ENCODE measurements at places on chromosomes 3 and 15.

DNA sequence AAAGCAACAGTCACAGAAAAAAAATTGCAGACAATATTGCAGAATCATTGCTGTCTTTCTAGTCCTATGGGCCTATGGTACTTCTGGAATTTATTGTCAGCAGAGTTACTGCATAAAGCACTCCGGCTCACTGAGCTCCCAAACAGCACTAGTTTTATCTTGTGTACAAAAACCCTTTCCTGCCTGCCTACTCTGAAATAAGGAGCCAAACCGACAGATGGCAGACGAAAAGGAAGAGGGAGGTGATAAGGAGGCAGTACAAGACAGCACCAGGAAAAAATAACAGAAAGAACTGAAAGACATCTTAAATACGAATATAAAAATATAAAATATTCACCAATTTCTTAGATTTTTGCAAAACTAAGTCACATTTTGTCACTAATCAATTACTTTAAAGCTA lies 15.6 kb downstream of the HERC1 start:
- no peak for DNase-seq

GRCh38 chr3:4561661-4562060 lies 68.5 kb downstream of the ITPR1 start:
- no peak for DNase-seq

- DNase-seq: no peak
Observed at GRCh38 chr3:35071772-35072171, 567.6 kb upstream of the ARPP21 start.

- DNase-seq: no peak
Observed at GRCh38 chr3:143315766-143316165, 196.2 kb downstream of the CHST2 start.

GRCh38 chr15:57253082-57253481 lies 123.2 kb upstream of the CGNL1 start:
- DNase-seq: no peak

GRCh38 chr15:49094923-49095322 lies 48.7 kb upstream of the SECISBP2L start:
- DNase-seq: no peak

- DNase-seq: peak; percentile 60
Observed at GRCh38 chr15:47812470-47812999, 95.2 kb downstream of the SEMA6D start.

- DNase-seq: no peak
Observed at GRCh38 chr15:26872206-26872605, 5.3 kb downstream of the GABRA5 start.

DNA sequence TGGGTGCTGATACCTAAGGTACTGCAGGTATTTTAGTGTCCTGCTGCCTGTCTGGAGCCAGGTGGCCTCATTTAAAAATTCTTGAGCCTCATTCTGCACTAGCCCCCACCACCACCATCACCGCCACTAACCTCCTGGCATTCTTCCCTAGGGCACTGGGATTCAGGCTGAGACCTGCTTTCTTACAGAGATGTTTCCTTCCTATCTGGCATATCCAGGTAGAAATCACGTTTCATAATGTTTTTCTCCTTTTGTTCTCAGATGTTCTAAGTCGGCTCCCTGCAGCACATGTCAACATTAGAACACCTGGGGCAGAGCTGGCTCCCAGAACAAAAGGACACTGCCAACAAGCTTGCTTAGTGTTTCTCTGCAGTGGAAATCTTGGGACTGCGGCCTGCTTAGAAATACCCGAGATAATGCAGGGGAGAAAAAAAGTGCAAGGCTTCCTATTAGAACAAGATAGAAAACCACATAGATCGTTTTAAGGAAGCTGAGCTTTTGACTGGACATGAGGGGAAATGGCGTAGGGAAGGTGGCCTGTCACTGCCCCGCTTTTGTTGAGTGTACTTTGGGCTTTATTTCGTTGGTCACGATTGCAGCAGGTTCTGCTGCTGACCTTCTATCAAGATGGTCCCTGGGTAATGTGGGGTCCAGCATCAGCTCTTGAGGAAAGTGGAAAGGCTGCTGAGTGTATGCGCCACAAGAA lies 59.6 kb upstream of the PPARG start:
- no peak for DNase-seq

- DNase-seq: no peak
Observed at GRCh38 chr3:191649626-191650025, 188.7 kb downstream of the PYDC2 start.

DNA sequence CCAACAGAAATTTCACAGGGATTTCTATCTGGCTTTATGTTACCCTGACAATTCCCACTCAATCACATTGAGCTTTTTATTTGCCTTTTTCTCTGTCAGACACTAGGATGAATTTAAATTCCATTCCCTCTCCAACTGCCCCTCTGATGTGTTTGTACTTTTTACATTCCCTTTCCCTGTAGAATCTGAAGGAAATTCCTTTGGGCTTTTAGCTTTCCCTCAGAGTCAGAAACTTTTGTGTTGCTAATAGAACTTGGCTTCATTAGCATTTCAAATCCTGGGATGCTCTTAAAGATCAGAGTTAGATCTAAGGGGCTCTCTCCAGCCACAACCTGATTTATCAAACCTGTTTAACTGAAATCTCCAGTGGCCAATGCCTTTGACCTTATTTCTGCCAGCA lies 7.9 kb upstream of the RARB start:
- DNase-seq: no peak

- no peak for DNase-seq
Observed at GRCh38 chr15:64891561-64891960, 20.1 kb upstream of the ANKDD1A start.

DNA sequence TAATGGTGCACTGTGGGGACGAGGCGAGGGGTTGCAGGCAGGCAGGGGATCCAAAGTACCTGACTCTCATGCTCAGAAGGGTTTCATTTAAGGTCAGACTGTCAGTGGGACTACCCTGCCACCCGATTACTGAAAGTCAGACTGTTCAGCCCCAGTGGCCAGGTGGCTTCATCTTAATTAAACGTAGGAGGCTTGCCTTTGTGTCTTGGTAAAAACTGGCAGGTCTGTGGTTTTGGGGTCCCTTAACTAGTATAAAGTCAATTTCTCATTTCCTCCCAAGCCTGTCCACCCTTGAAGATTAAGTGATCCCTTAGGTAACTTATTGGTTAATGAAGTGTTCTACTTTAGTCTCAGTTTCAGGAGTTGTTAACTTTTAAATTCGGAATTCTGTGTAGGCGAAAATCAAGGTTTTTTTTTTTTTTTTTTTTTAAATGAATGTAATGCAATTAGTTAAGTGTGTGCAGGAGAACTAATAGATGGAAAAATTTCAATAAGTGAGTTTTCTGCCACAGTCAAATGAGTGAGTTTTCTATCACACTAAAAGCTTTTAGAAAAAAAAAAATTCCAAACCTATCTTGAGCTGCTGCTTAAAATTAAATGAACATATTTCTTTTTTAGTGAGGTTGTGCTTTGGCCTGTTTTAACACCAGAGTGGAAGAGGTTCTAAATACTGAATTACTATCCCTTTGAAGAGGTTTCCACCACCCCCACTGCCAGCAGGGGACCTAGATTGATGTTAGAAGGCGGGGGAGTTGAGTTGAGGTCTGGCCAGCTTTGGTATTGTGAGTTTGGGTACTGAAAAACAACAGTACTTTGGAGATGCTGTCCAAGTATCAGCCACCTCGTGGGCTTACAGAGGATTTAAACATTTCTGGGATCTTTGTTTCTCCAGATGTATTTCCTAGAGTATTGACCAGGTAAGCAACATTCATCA lies 15.2 kb downstream of the ITPR1 start:
- no peak for DNase-seq

- no peak for DNase-seq
Observed at GRCh38 chr3:80470433-80470832, 702.6 kb upstream of the ROBO1 start.

DNA sequence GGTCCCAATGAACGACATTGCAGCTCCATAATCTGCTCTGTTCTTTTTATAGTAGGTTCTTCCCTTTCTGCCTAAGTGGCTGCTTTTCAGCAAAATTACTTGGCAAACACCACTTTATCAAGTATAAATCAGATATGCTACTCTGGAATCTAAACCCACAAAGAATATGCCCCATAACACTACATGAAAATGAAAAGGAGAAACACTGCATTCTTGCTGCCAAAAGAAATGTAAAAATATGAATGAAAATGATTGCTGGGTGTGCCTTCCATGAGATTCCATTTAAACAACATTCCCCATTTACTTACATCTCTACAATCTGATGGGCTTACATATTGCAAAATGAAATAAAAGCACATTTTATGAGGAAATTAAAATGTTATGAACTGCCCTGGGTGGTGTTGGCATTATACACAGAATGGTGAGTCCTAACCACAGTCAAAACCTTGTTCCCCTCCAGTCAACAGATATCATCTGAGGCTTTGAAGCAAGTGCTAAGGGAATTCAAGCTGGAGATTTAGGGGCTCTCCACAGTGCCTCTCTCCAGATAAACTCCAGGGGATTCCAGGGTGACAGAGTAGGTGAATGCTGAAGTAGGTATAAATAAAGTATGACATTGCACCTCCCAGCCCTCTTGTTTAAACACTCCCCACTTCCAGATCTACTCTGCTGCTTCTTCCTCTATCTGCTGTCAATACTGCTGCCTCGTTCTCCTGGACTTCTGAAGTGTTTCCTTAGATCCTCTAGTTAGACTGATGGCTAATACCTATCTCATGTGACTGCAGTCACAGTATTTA lies 136.5 kb downstream of the RORA start:
- DNase-seq: no peak

DNA sequence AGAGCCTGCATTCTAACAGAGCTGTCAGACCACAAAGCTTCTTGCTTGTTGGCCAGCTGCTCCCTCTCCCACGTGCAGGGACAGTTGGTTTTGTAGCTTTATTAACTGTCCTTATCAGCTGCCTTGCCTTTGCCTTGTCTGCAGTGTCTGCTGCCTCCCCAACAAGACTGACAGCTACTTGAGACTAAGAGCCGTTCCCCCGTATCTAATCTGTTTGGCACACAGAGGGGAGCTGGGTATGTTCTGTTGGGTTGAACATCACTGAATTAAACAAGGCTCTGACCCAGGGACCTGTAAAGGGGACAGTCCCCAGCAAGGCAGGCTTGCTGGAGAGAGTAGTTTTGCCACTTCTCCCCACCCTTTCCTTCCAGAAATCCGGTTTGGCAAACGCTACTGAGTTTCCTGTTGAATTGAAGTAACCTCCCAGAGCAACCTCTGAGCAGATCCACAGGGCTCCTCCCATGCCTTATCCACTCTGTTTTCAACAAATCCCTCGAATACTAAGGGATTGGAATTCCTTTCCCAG lies 116.1 kb downstream of the ANP32A start:
- no peak for DNase-seq

DNA sequence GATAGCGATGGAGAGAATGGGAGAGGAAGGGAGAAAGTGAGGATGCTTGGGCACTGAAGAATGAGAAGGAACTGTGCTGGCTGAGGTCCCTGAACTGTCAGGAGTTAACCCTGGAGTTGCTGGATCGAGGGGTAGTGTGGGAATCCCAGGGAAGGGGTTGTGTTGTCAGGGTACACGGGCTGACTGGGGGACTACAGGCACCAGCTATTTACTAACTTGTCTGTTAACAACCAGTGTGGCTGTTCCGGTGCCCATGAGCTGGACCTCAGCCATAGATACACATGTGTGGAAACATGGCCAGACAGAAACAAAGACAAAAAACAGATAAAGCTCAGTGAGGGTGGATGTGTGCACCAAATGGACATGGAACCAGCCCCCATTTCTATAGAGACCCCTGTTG lies 55.1 kb downstream of the GASK1A start:
- no peak for DNase-seq

GRCh38 chr15:73930790-73931281 lies 4.6 kb downstream of the LOXL1 start:
- DNase-seq: no peak

GRCh38 chr3:46112296-46112695 lies 85.0 kb upstream of the XCR1 start:
- DNase-seq: no peak

- DNase-seq: peak; percentile 57
Observed at GRCh38 chr15:77840991-77841775, 208.5 kb upstream of the LINGO1 start.

GRCh38 chr3:10738688-10739372 lies 77.2 kb upstream of the SLC6A11 start:
- DNase-seq: peak; percentile 63
